ENCODE measurements at places on chromosomes 6 and 20.

DNA sequence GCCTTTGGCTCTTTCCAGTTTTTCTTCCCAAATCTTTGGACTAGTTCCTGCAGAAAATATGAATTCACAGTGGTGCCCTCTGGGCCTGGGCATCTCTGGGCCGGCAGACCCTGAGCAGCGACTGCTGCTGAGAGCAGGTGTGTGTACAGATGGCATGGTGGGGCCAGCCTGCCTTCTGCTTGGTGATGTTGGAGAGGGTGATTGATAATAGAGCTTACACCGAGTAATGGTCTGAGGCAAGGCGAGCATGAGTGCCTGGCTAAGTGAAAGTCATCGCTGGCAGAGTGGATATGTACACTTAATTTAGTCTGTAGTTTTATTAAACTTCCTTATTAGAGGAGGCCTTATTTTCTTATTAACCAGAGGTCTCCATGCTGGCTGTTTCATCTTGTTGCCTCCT, 156.9 kb downstream of the CDKAL1 start:
- peaks cover 5% of the 10 kb centered on the region for H3K36me3 ChIP-seq
- H3K4me1 ChIP-seq: peaks cover 19% of the 10 kb centered on the region
- no peak for DNase-seq
- H3K27ac ChIP-seq: no peak overlapping the region

DNA sequence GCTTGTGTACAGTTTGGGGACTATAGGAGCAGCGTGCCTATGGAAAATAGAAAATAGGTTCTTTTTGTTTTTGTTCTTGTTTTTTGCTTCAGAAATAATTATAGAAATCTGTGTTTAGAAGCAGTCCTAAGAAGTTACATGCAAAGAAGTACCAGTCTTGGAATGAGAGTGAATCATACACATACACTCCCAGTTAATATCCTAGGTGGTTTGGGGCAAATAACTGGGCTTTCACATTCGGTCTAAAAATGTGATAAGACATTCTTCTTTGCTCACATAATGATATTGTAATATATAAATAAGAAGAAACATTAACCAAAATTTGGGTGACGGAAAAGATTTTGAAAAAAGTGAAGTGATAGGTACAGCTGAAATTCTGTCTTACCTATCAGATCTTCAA, 61.0 kb downstream of the ENPP1 start:
- DNase-seq: no peak
- H3K4me1 ChIP-seq: peaks cover 1% of the 10 kb centered on the region
- H3K27me3 ChIP-seq: peaks cover 2% of the 10 kb centered on the region
- H3K27ac ChIP-seq: no peak overlapping the region

DNA sequence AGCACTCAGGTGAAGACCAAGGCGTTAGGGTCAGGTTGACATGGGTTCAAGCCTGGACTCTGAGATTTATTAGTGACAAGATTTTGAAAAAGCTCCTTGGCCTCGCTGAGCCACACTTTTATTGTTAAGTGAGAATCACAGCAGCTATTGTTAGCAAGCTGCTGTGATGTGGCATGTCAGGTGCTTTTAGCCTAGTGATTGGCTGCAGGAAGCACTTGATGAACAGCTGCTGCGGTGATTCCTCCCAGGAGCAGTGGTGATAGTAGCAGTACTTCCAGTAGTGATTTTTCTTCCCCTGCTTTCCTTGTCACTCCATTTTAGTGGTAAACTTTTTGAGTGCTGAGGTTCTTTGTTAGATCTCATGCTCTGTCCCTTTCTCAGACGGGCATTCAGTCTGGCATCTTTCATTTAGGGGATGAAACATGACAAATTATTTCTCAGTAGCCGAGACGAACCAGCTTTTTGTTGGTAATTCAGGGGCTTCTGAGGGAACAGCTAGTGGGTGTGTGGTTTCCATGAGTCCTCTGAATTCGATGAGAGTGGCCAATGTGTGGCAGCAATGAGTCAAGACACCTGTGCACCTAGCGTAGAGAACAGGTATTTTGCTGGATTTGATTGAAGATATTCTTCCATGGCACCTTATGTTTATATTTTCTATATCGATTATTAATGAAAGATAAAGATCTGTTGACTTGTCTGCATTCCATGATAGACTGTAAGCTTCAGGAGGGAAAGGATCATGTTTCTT, 696.7 kb downstream of the DHX35 start:
- no peaks in the 10 kb centered on the region for H3K4me1 ChIP-seq
- no peaks in the 10 kb centered on the region for H3K27me3 ChIP-seq
- no peak overlapping the region for H3K27ac ChIP-seq
- H3K4me3 ChIP-seq: no peak overlapping the region
- H3K36me3 ChIP-seq: no peaks in the 10 kb centered on the region

- H3K4me3 ChIP-seq: no peak overlapping the region
- no peak for DNase-seq
- H3K27me3 ChIP-seq: peaks cover 12% of the 10 kb centered on the region
- no peaks in the 10 kb centered on the region for H3K4me1 ChIP-seq
These were observed 99.1 kb downstream of the DLGAP4 start for GRCh38 chr20:36405255-36405654.

- DNase-seq: no peak
- H3K27me3 ChIP-seq: no peaks in the 10 kb centered on the region
- H3K4me3 ChIP-seq: no peak overlapping the region
- peaks cover 7% of the 10 kb centered on the region for H3K4me1 ChIP-seq
- no peaks in the 10 kb centered on the region for H3K36me3 ChIP-seq
- no peak overlapping the region for H3K27ac ChIP-seq
These were observed 884 bp downstream of the TSPO2 start for GRCh38 chr6:41043151-41043550.

DNA sequence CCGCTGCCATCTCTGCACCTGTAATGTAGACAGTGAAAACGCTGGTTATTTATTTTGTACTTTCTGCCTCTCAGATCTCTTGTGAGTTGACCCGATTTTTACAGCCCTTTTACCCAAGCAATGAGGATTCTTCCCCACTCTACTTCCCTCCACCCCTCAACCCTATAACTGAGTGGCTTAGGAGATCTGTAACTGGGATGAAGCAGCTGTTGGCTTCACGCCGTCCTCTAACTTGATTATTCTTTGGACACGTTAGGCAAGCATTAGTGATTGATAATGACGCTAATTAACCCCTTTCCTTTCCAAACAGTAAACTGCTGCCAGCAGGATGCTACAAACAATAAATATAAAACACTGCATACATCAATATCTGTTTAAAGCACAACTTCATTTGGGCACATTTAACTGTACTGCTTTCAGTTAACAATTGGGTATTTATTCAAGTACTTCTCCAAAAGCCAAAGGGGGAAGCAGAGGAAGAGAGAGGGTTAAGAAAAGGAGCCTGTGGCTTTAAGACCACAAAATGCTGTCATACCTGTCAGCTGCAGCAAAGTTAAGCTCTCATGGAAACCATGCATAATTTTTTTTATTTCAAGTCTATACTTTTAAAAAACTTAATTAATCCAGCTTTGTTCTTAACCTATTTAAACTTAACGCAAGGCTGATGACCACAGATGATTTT, 21.2 kb downstream of the TFAP2A start:
- H3K27ac ChIP-seq: no peak overlapping the region
- DNase-seq: no peak
- no peak overlapping the region for H3K4me3 ChIP-seq
- H3K36me3 ChIP-seq: peaks cover 16% of the 10 kb centered on the region
- H3K27me3 ChIP-seq: peaks cover 86% of the 10 kb centered on the region

DNA sequence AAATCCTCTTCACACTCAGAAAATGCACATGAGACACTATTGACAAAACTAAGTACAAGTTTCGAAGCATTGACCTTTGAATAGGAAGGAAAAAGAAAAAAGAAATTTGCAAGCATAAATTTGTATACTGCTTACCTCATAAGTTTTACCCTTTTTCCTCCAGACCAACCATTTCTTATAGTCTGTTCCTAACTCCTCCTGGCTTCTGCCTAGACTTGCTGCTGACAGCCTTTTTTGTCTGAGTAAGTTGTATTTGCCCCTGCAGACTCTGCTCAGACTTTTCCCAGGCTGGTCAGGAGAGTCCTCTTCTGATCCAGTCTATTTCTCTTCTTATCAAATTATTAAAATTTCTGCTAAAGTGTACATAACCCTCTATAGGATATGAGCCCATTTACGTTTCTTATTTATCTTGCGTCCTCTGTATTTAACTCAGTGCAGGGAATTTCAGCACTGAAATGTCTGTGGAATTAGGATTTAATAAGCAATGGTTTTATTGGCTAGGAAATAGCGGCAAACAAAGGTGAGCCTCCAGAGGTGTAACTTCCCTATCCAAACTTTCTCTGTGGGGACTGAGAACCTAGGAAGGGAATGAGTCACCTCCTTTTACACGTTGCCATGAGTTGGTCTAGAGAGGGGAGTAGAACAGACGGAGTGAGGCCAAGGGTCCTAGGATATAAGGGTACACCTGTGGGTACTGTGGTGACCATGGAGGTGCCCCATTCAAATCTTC, 207.1 kb upstream of the MARCKS start:
- H3K4me3 ChIP-seq: no peak overlapping the region
- no peaks in the 10 kb centered on the region for H3K36me3 ChIP-seq
- no peaks in the 10 kb centered on the region for H3K4me1 ChIP-seq
- H3K27me3 ChIP-seq: no peaks in the 10 kb centered on the region
- no peak overlapping the region for H3K27ac ChIP-seq
